ENCODE measurements at places on chromosomes 7 and 10.
A peak's percentile ranks its signal among the peaks of the same experiment; 100 is the strongest.

- no peak for DNase-seq
Observed at GRCh38 chr7:150379441-150380379, 580 bp downstream of the ZNF775 start.

GRCh38 chr7:123649964-123650363, 5.7 kb upstream of the LMOD2 start:
- no peak for DNase-seq

DNA sequence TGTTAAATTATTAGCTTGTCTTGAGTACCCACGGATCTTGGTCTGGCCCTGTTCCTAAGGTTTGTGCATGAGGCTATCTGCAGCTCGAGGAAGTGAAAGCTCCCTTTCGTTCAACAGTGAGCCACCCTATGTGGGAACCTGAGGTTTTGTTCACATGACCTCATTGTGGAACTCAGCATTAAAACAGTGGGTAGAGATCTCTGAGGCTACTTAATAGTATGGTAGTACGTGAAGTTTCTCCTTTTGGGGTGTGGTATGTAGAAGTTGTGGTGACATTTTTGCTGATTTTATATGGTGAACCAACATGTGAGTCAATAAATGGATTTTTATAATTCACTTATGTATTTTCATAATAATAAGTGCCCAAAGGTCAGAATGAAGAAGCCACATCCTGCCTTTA, 252.7 kb upstream of the FERD3L start:
- no peak for DNase-seq

- no peak for DNase-seq
Observed at GRCh38 chr7:125149151-125149550, 219.5 kb upstream of the POT1 start.

DNA sequence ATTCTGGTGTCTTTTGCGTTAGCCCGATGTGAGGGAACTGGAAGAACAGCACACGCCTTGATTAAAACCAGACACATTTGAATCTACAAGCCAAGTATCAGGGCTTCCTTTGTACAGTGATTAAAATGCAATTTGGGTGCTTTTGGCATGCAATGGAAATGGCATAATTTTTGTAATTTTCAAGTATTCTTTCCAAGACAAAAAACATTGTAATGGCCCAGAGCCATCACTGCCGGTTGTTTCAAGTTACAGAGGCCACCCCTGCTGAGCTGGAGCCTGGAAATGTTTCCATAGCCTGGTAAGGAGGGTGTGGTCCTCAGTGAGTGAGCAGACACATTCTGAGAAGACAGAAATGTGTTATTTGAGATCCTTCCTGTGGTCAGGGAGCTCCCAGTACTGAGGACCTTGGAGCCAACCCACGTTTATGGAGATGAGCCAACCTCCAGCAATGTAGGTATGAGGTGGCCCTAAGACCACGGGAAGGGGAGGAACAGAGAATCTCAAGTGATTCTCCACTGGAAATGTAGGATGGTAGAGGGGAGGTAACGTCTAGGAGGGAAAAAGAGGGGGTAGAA, 20.9 kb downstream of the TEX36 start:
- no peak for DNase-seq

GRCh38 chr7:31734456-31734855, 47.4 kb downstream of the PPP1R17 start:
- no peak for DNase-seq

- peak; percentile 49 for DNase-seq
Observed at GRCh38 chr10:11684717-11685645, 57.2 kb upstream of the ECHDC3 start.

DNA sequence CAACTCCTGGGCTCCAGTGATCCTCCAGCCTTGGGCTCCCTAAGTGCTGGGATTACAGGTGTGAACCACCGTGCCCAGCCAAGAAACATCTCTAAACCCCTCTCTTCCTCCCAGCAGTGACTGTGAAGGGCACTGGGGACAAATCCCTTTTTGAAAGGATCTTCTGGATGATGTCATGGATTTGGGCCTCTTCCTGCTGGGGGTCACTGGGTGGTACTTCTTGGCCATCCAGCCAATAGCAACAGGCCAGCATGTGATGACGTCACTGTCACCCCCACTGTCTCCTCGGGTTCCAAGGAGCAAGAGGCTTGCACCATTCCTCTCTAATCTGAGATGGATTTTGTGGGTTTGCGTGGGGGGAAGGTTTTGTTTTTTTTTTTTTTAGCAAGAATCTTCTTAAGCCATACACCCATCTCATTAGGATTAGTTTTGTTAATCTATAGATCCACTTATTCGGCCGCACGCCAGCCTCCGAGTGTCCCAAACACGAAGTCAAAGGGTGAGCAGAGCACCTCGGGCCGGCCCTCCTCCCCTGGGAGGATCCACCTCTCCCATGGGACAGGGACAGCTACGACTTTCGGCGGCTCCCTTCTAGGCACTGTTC, 29.4 kb upstream of the TNRC18 start:
- DNase-seq, result no peak

GRCh38 chr7:48188776-48189520, 17.7 kb downstream of the ABCA13 start:
- no peak for DNase-seq

- DNase-seq, result peak; percentile 50
Observed at GRCh38 chr10:33153251-33153967, 181.1 kb downstream of the NRP1 start.

- no peak for DNase-seq
Observed at GRCh38 chr7:43038254-43038653, 74.2 kb upstream of the HECW1 start.

DNA sequence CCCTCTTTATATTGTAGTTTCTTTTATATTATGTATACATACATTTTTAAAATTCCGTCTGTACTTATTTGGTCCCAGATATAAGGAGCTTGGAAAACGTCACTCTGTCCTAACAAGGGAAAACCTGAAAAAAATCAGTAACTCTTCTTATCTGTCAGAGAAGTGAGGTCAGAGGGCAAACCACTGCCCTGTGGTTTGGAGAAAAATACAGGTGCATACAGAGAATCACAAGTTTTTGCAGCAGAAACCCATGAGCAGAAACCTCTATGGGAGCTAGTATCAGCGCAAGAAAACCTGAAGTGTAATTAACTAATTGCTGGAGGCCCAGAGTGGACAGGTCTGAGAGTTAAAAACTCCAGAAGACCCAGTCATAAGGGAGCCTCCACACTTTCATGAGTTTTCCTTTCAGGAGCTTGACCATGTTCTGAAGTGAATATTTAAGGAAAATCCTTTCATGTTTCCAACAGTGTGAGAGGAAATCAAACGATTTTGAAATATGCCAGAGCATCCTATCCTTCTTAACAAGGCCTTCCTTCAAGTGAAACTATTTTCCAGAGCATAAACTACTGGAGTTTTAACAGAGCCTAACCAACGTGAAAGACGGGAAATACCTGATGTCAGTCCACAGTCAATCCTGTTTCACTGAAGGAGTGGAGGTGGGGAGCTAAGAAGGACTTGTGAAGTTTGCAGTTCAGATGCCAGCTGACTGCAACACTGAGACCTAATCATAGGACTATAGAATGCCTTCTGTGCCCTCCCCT, 290.8 kb upstream of the BMPER start:
- DNase-seq, result no peak

GRCh38 chr7:94671444-94672235, 15.7 kb upstream of the SGCE start:
- no peak for DNase-seq

DNA sequence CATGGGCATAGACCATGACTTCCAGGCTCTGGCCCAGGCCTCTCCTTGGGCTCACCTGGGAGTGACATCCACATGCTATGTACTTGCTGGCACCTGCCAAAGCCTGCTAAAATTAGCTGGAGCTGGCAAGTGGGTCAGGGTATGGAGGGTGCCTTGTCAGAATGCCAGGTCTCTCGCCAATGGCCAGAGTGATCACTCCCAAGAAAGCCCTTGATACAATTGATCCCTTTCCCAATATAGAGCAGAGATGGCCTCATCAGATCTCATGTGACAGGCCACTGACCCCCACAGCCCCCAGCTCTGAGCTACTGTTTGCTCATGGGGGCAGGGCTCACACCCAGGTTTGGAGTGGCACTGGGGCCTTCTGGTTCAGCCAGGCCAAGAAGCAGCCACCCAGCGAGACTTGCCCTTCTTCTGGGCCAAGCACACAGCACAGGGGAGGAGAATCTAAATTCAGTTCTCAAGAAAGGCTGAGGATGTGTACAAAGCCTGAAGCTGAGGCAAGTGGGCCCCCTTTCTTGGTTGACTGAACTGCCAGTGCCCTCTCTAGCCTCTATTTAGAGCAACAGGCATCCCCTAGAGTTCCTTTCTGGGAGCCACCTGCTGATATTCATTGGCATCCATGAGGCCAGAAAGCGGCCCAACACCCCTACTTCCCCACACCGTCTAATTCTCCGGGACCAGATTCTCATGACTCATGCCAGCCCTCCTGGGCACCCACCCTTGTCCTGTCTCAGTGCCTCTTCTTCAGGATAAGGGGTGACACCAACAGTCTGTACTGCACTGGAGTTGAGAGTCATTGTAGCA, 18.9 kb upstream of the MYL7 start:
- DNase-seq, result no peak

GRCh38 chr10:36183726-36184125, 541.6 kb upstream of the FZD8 start:
- DNase-seq, result no peak

- DNase-seq, result no peak
Observed at GRCh38 chr10:2049560-2049959, 312.2 kb upstream of the ADARB2 start.

GRCh38 chr10:132470410-132471124, 67.0 kb upstream of the INPP5A start:
- no peak for DNase-seq

GRCh38 chr10:127011174-127011573, 105.9 kb downstream of the DOCK1 start:
- no peak for DNase-seq

GRCh38 chr10:108462005-108462404, 1297.5 kb upstream of the SORCS1 start:
- no peak for DNase-seq

- DNase-seq, result peak; percentile 68
Observed at GRCh38 chr10:128210215-128211063, 84.2 kb upstream of the MKI67 start.

GRCh38 chr10:110686047-110686446, 41.9 kb downstream of the RBM20 start:
- DNase-seq, result no peak

GRCh38 chr7:26305090-26305868, 13.6 kb downstream of the SNX10 start:
- DNase-seq, result peak; percentile 13

DNA sequence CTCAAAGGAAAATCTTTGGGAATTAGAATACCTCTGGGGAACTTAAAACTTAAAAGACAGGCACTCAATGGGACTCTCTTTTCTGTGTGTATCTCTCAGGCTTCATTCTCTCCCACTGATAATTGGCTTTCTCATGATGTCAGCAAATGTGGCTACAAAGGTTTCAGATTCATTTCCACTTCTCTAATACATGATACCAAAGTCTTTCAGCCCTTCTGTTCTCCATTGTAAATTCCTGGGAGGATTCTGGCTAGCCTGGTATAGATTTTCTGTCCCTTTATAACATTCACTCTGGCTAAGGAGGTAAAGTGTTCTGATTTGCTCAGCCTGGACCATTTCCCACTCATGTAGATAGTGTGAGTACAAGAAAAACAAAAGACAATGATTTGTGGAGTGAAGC, 606.2 kb downstream of the PCDH15 start:
- DNase-seq, result no peak

DNA sequence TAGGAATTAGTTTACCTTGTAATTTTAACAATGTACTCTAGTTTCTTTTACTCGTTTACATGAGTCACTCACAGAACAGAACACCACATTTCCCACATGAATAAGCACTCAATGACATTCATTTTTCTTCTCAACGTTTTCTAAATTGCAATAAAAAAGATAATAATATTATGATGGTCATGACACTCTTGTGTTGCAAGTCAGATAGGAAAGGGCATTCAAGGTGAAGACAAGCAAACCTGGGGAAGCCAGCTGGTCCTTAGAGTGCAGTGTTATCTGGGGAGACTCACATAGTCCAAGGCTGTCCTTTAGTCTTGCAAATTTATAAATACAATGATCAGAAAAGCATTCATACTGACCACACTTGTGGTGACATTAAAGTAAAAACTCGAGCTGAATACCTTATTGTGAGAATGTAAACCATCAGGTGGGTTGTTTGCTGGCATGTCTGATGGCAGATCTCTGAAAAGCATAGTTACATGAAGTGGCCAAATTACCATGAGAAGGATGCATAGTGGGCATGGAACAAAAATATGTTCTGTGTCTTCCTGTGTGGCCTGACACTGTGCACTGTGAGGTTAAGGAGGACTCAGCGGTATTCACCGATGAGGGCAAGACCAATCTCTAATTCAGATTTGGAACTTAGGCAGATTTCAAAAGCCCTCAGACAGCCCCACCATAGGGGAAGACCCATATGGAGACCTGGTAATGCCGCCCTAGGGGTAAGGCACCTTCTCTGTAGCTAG, 158.9 kb upstream of the ASAH2 start:
- DNase-seq, result no peak

DNA sequence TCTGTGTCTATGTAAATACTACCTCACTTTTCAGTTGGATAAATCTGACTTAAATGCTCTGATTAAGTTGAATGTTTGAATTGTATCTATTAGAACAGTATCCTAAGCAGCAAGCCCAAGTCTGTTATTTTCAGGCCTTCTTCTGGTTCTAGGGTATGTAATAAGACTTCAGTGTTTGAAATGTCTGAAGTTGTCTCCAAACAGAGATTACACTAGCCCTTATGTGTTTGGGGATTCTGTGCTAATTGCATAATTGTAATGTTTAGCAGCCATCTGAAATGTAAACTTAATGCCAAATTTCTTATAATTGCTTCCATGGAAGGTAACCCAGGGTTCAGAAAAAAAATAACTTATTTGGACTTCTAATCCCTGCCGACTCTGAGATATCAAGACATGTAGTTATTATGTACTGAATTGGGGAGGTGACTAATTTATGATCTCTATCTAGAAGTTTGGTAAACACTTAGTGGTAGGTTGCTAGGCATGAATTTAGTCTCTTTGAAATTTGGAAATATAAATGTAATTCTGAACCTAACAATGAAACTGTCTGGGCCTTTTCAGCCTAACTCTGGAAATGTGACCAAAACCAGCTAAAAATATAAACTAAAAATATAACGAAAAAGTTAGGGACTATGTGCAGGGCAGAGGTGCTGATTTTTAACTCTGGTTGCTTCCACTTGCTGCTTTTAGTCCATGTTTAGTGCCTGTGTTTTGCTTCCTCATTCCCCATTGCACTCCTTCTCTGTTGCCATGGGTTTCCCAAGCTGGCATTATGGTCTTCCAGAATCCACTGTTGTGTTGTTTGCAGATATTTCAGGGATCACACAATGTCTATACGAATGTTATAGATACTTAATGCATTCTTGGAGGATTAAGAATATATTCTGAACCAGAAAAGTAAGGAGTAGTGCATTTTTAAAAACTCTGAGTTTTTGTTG, 54.8 kb downstream of the MCU start:
- no peak for DNase-seq

DNA sequence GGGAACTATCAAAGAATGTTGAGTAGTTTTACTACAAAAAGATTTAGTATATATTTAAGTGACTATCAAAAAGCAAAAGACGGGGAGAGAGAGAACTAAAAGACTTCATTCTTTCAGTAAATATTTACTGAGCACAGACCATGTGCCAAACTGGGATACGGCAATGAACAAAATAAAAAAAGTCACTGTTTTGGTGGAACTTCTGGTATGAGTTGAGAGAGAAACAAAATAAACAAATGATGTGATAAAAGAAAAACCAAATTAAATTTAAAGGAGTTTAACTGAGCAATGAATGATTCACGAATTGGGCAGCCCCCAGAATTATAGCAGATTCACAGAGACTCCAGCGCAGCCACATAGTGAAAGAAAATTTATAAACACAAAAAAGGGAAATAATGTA, 17.8 kb upstream of the AKAP9 start:
- DNase-seq, result no peak

All from CD4-positive, alpha-beta T cell treated with Interleukin-4 for 4 hours (primary cell).